ENCODE measurements at places on chromosomes 4 and X. TPM values are rescaled to one million over a fixed set of nuclear protein-coding genes. Genes with fewer than 3 reads are reported as not detected.

The SFRP2 gene
- total RNA-seq = 8.3 TPM

GRCh38 chrX:136779346-136779781, 1.4 kb downstream of the ARHGEF6 start:
- DNase-seq = no peak

GRCh38 chr4:121978172-121978516, 26.3 kb upstream of the TRPC3 start:
- no peak for DNase-seq

GRCh38 chrX:43019021-43019420, 241.1 kb upstream of the PPP1R2C start:
- DNase-seq = no peak

DNA sequence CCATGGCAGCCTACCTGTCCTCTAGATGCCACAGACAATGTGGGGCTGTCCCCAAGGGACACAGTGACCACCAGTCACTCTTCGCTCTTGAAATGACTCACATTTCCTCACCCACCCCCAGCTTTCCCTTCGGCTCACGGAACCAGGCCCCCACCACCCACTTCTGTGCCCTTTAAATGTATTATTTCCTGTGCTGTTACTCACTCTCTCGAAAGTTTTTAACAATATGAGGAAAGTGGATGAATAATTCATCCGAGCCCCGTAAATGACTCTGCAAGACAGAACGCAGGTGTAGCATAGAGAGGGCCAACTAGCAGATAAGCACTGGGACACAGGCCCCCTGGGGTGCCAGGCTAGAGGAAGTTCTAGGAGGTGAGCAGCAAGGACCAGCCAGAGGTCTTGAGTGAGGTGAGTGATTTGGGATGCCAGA, 179.5 kb upstream of the TBL1X start:
- DNase-seq = no peak

The NLGN3 gene
- total RNA-seq = 0.97 TPM

GRCh38 chr4:23768541-23768940, 121.3 kb downstream of the PPARGC1A start:
- no peak for DNase-seq

The DGKQ gene
- 5.1 TPM for total RNA-seq

The ARSH gene
- not detected for total RNA-seq

DNA sequence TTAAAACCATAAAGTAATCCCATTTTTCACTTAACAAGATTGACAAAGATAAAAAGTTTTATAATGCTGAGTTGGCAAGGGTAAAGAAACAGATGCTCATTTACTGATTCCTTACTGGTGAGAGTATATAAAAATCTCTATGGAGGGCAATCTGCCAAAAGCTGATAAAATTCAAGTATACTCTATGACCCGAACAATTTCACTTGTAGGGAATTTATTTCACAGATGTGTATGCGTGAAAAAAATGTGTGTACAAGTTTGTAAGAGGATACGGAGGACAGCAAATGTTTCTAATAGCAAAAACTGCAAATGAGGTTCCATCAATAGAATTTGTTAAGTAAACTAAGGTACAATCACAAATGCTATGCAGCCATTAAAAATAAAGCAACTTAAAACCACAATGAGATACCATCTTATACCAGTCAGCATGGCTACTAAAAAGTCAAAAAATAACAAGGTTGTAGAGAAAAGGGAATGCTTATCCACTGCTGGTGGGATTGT, 23.4 kb downstream of the DHX15 start:
- no peak for DNase-seq

GRCh38 chrX:47584714-47585113, 2.5 kb downstream of the TIMP1 start:
- no peak for DNase-seq

DNA sequence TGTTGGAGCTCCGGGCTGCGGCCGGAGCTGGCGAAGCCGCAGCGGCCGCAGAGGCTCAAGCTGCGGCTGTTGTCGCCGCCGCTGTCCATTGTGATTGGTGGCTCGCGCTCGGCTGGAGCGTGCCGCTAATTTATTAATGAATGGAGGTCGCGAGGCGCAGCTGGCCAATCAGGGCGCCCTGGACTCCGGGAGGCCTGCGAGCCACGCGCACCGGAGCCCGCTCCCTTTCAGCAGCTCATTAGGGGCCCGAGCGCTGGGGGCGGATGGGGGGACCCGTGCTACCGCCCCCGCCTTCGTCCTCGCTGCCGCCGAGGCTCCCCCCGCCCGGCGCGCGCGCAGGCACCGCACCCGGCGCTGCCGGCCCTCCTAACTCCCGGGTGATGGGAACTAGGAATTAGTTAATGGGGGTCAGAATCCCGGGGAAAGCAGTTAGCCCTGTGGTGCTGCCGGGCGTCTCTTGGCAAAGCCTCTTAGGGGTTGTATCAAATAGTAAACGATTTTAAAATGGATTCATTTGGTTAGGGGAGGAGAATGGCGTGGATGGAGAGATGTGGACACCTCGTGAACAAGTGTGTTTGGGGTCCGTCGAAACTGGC, 589 bp upstream of the NEUROG2 start:
- DNase-seq = no peak

DNA sequence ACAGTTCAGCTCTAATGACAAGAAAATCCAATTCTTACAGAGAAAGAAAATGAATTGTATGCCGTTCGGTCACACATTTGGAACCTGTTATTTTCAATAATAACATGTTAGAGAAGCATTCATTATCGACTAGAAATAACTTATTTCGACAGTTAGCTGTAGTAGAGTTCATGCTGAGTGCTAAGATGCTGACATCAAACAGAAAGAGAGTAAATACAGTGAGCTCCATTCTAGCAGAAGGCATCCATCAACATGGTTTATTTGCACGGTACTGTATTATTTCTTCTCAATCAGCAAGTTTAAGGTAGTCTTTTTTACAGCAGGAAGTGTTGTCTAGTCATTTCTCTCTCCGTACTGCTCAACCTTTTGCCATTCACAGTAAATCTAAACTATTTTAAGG, 732.1 kb downstream of the STIM2 start:
- DNase-seq = no peak

- DNase-seq = peak; percentile 19
Observed at GRCh38 chr4:2804449-2804972, 11.6 kb downstream of the SH3BP2 start.

DNA sequence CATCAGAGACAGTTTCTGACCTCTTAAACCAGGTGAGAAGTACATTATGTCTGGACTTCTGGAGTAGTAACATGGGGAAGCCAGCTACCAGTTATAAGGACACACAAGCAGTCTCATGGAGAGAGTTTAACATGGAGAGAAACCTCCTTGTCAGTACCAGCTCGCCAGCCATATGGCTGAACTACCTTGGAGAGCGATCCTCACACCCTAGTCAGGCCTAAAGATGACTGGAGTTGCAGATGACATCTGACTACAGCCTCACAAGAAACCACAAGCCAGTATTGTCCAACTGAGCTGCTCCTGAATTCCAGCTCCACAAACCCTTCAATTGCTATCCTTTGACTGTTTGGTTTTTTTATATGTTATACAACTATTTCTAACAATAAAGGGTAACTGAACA, 49.8 kb downstream of the PDHA2 start:
- no peak for DNase-seq

GRCh38 chr4:59973492-59973891, 1226.6 kb upstream of the ADGRL3 start:
- no peak for DNase-seq

The ASB9 gene
- total RNA-seq = 1.3 TPM

The UCP1 gene
- total RNA-seq = 4.1 TPM

The DOK7 gene
- total RNA-seq = 21.5 TPM

DNA sequence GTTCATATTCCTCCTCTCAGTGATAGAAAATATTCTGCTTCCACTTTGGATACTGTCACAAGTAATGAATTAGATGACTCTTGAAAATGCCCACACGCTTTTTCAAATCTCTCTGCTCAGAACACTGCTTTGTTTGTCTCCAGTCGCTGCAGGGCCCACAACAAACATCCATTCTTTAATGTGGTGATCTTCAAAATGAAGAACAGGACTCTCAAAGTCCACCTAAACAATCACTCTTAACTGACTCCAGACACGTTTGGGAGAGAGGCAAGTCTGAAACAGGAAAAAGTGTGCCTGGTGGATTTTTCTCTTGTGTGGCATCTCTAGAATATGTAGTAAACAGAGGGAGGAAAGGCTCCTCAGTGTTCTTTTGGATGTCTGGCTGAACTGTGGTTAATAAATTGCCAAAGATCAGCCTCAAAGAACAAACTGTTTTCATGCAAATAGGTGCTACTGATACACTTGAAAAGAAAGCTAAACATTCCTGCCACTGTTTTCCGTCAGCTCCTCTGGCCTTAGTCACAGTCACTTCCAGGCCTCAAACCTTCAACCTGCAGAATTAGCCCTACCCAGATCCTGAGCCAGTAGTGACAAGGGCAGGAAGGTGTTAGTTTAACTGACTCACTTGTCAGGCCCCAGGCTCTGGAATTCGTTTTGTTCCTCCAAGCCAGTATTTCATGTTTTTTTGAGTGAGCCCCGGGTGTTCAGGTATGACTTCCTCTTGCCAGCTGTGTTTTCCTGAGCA, 259.6 kb upstream of the GPC4 start:
- no peak for DNase-seq

The AWAT2 gene
- total RNA-seq = not detected

GRCh38 chr4:112130906-112131305, 14.3 kb upstream of the FAM241A start:
- DNase-seq = peak; percentile 37

The ITIH6 gene
- not detected for total RNA-seq

The PDE5A gene
- 8.9 TPM for total RNA-seq

DNA sequence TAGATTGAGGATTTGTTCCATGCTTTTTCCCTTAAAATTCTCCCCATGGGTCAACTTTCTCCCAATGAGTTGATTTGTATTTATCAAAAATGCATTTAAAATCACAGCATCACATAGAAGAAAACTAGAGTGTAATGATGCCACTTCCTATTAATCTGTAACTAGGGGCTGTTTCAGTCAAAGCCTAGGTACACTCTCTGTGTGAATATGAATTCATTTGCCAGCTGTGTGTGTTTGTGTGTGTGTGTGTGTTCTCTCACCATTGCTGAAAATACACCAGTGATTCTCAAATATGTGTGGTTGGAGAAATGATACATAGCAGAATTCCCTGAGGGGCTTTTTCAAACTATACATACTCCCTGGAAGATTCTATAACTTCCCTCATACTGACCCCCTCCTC, 546.5 kb downstream of the KLHL13 start:
- DNase-seq = no peak

The DCAF4L1 gene
- 0.15 TPM for total RNA-seq

GRCh38 chr4:100898844-100899243, 381.0 kb upstream of the EMCN start:
- DNase-seq = no peak

The DIPK2B gene
- 26.0 TPM for total RNA-seq

The MAMLD1 gene
- total RNA-seq = 2.7 TPM

GRCh38 chr4:123246085-123246484, 150.5 kb upstream of the SPRY1 start:
- DNase-seq = no peak

GRCh38 chrX:41009850-41010846, 75.1 kb upstream of the USP9X start:
- peak; percentile 85 for DNase-seq

GRCh38 chr4:188107931-188108843, 1.2 kb downstream of the TRIML2 start:
- DNase-seq = no peak

GRCh38 chrX:50799531-50799961, 14.4 kb downstream of the SHROOM4 start:
- DNase-seq = peak; percentile 23

The NKX3-2 gene
- total RNA-seq = not detected

GRCh38 chrX:122625821-122626220, 558.3 kb upstream of the GRIA3 start:
- DNase-seq = no peak

The ZRSR2 gene
- total RNA-seq = 7.1 TPM
